ENCODE measurements at places on chromosomes 4 and X.

DNA sequence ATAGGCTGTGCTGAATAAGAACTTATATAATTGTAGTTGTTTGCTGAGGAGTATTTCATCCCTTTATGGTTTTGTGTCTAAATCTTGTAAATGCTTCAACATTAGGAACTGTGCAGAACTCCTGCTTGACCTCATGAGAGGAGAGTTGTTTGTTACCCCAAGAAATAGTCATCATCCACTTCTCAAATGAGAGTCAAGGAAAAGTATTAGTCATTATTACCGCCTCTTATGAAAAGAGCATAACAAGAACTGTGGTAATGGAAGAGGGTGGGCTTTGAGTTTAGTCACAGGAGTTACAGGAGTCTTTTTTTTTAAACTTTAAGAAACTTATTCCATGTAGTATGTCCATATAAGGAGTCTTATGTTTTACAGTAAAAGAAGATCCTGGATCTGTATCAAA is 132.9 kb downstream of the RAP1GDS1 start:
- DNase-seq = no peak

DNA sequence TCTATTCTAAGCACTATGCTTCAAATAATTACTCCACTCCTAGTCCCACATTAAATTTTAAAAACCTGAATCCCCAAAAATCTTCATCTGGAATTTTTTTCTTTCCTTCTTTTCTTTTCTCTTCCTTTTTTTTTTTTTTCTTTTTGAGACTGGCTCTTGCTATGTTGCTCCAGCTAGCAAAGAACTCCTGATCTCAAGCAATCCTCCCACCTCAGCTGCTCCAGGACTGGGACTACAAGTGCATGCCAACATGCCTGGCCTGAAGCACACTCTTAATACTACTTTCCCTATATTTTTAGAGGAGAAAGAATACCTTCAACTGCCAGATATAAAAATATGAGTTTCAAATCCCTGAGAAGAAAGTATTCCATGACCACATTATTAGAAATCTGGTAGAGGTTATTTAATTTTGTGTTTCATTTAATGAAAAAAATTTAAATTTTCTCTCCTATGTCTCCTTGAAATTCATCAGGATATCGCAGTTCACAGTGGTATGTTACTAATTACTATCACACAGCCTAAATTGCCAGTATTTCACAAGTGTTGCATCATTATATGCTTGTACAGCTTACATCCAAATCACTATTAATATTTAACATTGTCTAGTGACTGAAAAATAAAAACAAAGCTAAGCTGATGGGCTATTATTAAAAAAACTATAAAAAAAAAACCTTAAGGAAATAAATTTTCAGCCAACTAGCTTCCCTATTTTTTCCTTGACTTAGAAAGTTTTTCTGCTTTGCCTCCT is 227.8 kb downstream of the NAF1 start:
- DNase-seq = no peak

DNA sequence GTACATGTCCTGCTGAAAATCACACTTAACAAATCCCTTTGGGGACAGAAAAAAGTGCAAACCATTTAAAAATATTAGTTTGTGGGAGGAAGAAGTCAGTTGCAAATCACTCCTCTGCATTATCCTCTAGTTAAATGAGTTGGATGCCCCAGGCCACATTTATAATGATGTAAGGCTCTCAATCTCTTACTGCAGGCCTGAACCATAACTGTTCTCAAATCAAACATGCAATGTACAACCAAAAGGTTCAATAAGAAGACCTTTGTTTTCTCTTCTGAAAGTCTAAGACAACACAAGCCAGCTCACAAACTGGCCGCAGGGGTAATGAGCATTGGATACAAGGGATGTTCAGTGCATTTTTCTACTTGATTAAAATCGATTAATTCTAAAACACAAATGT is 39.7 kb downstream of the IGFBP7 start:
- no peak for DNase-seq

GRCh38 chrX:46759645-46759974 is 692 bp upstream of the SLC9A7 start:
- no peak for DNase-seq

GRCh38 chr4:139208404-139208945 is 31.5 kb upstream of the ELF2 start:
- no peak for DNase-seq
